ENCODE measurements at places on chromosomes 3 and 15. TPM values are rescaled to one million over a fixed set of nuclear protein-coding genes. Genes with fewer than 3 reads are reported as not detected.

- H3K4me1 ChIP-seq = no peaks in the 10 kb centered on the region
- H3K27ac ChIP-seq = no peak overlapping the region
- DNase-seq = peak; percentile 17
- H3K4me3 ChIP-seq = no peak overlapping the region
- H3K36me3 ChIP-seq = no peaks in the 10 kb centered on the region
Measured at GRCh38 chr3:38738630-38739395, 77.2 kb downstream of the SCN10A start.

GRCh38 chr15:90685591-90686434 is 31.3 kb upstream of the BLM start:
- no peaks in the 10 kb centered on the region for H3K27me3 ChIP-seq
- no peak overlapping the region for H3K27ac ChIP-seq
- peaks cover 9% of the 10 kb centered on the region for H3K4me1 ChIP-seq
- no peak for DNase-seq

- DNase-seq = no peak
- peaks cover 15% of the 10 kb centered on the region for H3K4me1 ChIP-seq
- H3K36me3 ChIP-seq = no peaks in the 10 kb centered on the region
- H3K27ac ChIP-seq = peak overlapping the region; percentile 66
- H3K4me3 ChIP-seq = no peak overlapping the region
Measured at GRCh38 chr3:102181175-102181920, 253.5 kb upstream of the ZPLD1 start.

- no peak overlapping the region for H3K4me3 ChIP-seq
- no peaks in the 10 kb centered on the region for H3K4me1 ChIP-seq
- no peak overlapping the region for H3K27ac ChIP-seq
- H3K36me3 ChIP-seq = no peaks in the 10 kb centered on the region
- H3K27me3 ChIP-seq = no peaks in the 10 kb centered on the region
- no peak for DNase-seq
Measured at GRCh38 chr3:167840247-167840646, 104.7 kb downstream of the SERPINI1 start.

GRCh38 chr3:71579935-71580406 is 3.6 kb downstream of the FOXP1 start:
- no peaks in the 10 kb centered on the region for H3K27me3 ChIP-seq
- H3K27ac ChIP-seq = peak overlapping the region; percentile 93
- H3K4me1 ChIP-seq = peaks cover 12% of the 10 kb centered on the region
- no peak overlapping the region for H3K4me3 ChIP-seq
- H3K36me3 ChIP-seq = no peaks in the 10 kb centered on the region

Gene CIDEC
- total RNA-seq = 160 TPM

DNA sequence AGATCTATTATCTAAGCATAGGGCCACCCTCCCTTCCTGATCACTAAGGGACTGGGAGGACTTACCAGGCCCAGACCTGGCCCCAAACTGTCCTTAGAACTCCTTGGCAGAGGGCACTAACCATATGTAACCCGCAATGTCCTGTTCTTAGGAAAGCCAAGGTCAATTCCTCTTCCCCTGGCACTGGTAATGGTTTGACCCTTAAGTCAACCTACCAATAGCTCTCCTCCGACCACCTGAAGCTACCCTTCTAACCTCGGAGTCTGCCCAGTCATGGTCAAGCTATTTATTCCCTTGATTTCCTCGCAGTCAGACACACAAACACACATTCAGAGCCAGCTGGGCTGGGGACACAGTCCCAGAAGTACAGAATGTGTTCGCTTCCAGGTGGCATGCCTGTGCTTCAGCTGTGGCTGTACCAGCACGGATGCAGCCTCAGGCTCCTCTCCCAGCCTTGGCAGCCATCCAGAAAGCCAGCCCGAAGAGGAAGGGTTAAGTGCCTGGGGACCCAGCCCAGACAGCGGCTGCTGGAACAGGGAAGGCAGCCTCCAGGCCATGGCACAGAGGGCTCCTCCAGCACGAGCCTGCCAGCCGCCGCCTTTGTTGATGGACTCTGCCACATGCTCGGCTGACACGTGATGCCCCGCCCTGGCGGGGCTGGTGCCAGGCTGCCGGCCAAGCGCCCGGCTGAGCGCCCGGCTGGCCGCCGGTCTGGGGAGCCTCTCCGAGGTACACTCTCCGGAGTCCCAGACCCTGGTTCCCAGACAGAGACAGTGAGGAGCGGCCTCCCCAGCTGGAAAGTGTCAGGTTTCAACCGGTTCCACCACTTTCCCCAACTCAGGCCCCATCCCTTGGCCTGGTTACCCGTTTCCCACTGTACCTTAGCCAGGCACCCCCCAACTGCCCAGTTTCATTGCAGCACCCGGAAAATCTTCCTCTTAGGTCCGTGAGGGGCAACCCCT is 5.5 kb downstream of the BMF start:
- peak; percentile 62 for DNase-seq
- H3K36me3 ChIP-seq = no peaks in the 10 kb centered on the region
- H3K4me1 ChIP-seq = peaks cover 85% of the 10 kb centered on the region
- no peak overlapping the region for H3K4me3 ChIP-seq

- H3K36me3 ChIP-seq = peaks cover 32% of the 10 kb centered on the region
- no peak overlapping the region for H3K4me3 ChIP-seq
- DNase-seq = no peak
- H3K27me3 ChIP-seq = no peaks in the 10 kb centered on the region
Measured at GRCh38 chr3:52530918-52531826, 2.5 kb downstream of the NT5DC2 start.

DNA sequence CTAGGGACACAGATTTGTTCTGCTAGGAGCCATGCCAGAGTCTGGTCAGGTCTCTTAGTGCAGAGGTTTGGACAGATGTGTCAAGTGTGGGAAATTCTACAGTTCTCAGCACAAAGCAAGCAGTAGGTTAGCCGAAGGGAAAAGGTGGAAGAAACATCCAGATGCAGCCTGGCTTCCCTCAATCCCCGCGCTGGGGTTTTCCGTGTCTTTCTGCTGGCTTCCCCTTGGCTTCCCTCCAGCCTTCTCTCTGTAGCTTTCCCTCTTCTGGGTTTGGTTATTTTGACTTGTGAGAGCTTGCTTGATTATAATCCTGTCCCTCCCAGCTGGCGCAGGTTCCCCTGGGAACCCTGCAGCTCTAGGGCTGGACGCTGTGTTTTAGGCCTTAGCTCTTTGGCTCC is 4.1 kb downstream of the TF start:
- DNase-seq = no peak
- no peak overlapping the region for H3K4me3 ChIP-seq
- no peak overlapping the region for H3K27ac ChIP-seq

DNA sequence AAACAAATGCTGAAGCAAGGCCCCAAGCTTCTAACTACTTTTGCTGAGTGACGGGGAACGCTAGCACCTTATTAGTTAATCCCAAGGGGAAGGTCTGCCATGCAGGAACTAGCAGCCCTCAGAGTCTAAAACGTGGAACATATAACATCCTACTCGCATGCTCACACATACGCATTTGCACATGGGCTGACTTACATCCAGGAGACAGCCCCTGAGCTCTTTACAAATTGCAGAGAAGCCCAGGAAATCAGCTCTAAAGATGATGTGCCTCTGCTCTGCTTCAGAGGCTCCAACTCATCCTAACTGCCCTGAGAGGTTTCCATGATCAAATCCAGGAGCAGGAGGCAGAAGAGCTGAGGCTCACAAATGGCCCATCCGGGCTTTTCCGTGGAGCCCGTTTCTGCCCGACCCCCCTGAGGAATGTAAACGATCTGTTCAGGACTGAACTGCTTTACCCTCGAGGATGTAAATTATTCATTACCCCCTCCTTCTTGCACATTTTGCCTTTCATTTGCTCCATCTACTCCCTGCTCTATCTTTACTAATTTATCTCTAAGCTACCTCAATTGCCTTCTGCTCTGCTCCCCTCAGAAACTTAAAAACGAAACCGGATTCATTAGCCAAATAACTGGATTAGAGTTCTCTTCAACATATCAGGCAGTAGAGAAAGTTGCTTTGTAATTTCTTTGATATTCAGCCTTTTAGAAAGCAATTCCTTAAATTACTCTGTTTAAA is 141.9 kb upstream of the CCDC54 start:
- H3K36me3 ChIP-seq = no peaks in the 10 kb centered on the region
- peak overlapping the region; percentile 47 for H3K4me3 ChIP-seq
- no peaks in the 10 kb centered on the region for H3K4me1 ChIP-seq
- no peaks in the 10 kb centered on the region for H3K27me3 ChIP-seq
- peak overlapping the region; percentile 66 for H3K27ac ChIP-seq
- no peak for DNase-seq

DNA sequence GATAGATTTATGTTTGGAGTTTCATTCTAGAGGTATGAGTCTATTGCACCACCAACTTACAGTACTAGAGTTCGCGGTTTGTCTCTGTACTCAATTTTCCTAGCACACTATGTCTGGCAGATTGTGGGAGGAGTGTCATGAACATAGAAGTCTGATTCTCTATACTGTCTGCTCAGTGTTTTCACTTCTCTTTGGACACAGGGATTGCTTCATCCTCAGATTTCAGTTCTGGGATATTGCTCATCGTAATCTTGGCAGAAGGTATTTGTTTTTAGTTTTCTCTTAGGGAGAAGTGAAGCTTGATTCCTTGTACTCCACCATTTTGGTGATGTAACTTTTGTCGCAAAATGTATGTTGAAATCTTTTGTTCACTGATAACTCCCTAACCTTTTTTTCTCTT is 27.8 kb upstream of the AZI2 start:
- no peak overlapping the region for H3K4me3 ChIP-seq
- peak; percentile 26 for DNase-seq
- H3K27ac ChIP-seq = no peak overlapping the region

Gene C3orf49
- not detected for total RNA-seq

- no peaks in the 10 kb centered on the region for H3K4me1 ChIP-seq
- no peaks in the 10 kb centered on the region for H3K27me3 ChIP-seq
- H3K27ac ChIP-seq = no peak overlapping the region
Measured at GRCh38 chr3:144129536-144130214, 158.1 kb downstream of the DIPK2A start.

Gene GPR62
- 1.0 TPM for total RNA-seq

- H3K27ac ChIP-seq = no peak overlapping the region
- DNase-seq = no peak
- no peaks in the 10 kb centered on the region for H3K36me3 ChIP-seq
- H3K4me1 ChIP-seq = no peaks in the 10 kb centered on the region
Measured at GRCh38 chr3:30302027-30302426, 304.4 kb upstream of the TGFBR2 start.

DNA sequence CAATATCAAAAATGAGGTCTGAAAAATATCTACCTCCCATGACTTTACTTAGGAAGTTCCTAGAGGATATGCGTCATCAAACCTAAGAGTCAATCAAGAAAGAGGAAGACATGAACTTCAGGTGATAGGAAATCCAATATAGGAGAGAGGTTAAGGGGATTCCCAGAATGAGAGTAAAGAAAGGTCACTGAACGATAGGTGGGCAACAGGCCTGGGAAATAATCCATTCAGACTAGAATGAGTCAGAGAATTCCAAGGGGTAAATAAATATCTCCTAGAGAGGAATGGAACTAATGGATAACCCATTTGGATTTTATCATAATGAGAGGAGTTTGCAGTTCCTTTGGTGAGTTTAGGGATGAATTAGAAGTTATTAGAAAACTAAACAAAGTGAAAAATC is 131.1 kb upstream of the NUDT16 start:
- H3K27ac ChIP-seq = no peak overlapping the region
- no peaks in the 10 kb centered on the region for H3K27me3 ChIP-seq
- H3K4me1 ChIP-seq = no peaks in the 10 kb centered on the region
- H3K4me3 ChIP-seq = no peak overlapping the region

- no peak overlapping the region for H3K27ac ChIP-seq
- no peaks in the 10 kb centered on the region for H3K4me1 ChIP-seq
- no peak overlapping the region for H3K4me3 ChIP-seq
- no peaks in the 10 kb centered on the region for H3K27me3 ChIP-seq
- no peak for DNase-seq
Measured at GRCh38 chr3:20280257-20280656, 94.3 kb upstream of the SGO1 start.

GRCh38 chr15:75037685-75038084 is 14.3 kb downstream of the PPCDC start:
- no peak overlapping the region for H3K4me3 ChIP-seq
- H3K4me1 ChIP-seq = peaks cover under 1% of the 10 kb centered on the region
- H3K36me3 ChIP-seq = peaks cover 14% of the 10 kb centered on the region
- H3K27ac ChIP-seq = no peak overlapping the region
- no peaks in the 10 kb centered on the region for H3K27me3 ChIP-seq

Data from tibial nerve (tissue), 4 donors.